ENCODE measurements at places on chromosomes 4 and X.

DNA sequence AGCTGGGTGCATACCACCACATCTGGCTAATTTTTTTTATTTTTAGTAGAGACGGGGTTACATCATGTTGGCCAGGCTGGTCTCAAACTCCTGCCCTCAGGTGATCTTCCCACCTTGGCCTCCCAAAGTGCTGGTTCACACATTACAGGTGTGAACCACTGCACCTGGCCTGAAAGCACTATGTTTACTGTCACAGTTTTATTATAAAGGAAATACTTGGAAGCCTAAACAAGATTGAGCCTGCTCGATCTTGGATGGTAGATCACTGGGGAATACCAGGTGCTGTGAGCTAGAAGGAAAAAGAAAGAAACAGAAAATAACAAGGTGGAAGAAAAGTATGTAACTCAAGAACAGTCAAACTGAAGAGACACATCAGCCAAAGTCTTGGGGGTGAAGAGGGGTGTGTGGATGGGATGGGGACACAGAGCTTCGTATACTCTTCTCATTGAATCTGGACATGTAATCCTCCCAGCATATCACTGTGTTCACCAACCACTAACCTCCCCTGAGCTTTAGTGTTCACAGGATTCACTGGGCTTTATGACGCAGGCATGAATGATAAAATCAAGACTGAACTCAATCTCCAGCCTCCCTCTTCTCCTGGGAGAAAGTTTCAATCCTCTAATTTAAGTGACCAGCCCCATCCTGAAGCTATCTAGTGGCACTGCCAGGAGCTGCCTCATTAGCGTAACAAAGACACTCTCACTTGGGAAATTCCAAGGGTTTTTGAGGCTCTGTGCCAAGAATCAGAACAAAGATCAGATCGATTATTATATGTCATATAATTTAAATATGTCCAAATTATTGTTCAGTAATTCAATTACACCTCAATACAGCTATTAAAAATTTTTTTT lies 40.9 kb downstream of the PDS5A start:
- DNase-seq: no peak

GRCh38 chr4:80409809-80410208 lies 74.3 kb downstream of the CFAP299 start:
- no peak for DNase-seq

DNA sequence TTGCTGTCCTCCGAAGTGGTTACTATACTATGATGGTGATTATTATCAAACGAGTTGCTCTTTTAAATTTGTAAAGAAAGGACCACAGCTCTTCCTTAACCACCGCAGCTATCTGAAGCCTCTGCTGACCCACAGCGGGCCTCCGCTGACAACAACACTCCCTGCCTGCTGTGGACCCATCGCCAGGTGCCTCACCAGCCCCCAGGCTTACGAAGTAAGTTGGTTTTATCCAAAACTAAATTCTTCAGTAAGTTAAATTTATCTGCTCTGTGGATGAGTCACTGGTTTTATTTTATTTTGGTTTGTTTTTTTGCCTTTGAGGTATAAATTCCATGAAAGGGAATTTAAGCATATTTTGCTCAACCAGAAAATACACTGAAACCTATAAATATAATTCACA lies 54.7 kb downstream of the SLC9A6 start:
- DNase-seq: no peak

DNA sequence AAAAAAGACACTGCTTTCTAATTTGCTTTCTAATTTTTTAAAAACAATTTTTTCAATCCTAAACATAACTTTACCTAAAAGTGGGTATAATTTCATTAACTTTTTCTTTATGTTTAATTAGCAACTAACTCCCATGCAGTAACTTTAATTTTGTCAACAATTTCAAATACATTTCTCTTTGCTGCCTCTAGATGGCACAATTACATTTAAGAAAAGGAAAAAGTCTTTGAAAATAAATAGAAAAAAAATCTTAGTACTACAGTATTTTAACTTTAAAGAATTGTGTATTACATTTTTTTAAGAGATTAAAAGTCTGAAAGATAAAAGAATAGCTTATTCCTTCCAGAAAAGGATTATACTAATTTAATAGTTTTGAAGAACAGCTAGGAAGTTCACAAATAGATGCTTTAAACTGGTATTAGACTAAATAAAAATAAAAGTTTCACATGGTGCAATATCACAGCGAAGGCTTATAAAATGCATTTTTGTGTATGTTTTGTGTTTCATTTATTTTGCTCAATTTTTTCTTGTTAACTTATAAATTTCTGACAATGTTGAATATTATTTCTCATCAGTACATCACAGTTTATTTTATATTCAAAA lies 105.1 kb downstream of the ADGRA3 start:
- no peak for DNase-seq

GRCh38 chr4:1711571-1712215 lies 426 bp downstream of the SLBP start:
- peak; percentile 36 for DNase-seq

All from CD8-positive, alpha-beta T cell (primary cell).